ENCODE measurements at places on chromosomes 2 and 18.

DNA sequence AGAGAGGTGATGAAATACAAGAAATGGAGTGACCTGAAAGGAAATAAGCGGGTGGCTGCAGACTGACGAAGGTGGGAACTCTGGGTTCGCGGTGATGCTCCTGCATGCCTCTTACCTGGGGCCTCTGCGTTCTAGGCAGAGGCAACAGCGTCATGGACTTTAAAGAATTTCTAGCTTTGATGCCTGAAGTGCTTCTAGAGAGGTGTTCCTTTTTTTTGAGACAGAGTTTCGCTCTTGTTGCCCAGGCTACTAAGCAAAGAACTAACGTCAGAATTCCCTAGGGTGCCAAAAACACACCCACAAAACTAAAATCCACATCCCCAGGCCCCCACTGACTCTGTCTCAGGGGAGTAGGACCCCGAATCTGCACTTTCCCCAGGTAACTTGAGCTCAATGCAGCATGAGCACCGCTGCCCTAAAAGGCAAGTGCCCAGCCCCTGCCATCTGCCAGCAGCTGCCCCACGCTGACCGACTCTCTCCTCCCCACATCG is 110.5 kb upstream of the ID2 start:
- DNase-seq: no peak

- no peak for DNase-seq
Measured at GRCh38 chr2:204065566-204065965, 129.0 kb downstream of the ICOS start.

- DNase-seq: no peak
Measured at GRCh38 chr2:29236074-29236473, 120.9 kb downstream of the CLIP4 start.

GRCh38 chr2:203631068-203631757 is 75.2 kb upstream of the CD28 start:
- DNase-seq: no peak

DNA sequence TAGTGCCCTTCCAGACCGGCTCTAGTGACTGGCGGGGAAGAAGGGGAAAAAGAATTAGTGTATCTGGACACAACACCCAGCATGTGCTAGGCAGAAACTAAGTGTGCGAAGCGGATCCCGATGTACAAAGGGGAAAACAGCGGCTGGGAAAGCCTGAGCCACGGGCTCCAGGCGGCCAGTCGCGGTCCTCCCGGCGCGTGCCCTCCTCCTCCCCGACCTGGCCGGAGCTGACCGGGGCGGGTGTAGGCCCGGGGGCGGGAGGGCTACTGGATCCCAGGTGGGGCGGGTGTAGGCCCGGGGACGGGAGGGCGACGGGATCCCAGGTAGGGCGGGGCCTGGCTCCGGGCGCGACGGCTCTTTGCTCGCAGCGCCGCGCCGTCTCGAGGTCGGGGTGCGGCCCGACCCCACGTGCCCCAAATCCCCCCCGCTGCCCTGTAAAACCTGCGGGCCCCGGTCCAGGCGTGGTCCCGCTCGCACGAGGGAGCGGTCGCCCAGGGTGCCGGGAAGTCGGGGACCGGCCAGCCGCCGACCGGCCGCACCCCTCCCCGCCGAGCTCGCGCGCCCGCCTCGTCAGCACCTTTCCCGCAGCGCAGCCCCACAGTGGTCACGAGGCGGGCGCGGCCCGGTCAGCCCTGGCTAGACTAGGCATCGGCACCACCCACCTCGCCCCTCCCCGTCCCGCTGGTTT is 48.8 kb downstream of the C2orf42 start:
- DNase-seq: no peak

- no peak for DNase-seq
Measured at GRCh38 chr2:232421189-232421785, 14.6 kb downstream of the ALPG start.

DNA sequence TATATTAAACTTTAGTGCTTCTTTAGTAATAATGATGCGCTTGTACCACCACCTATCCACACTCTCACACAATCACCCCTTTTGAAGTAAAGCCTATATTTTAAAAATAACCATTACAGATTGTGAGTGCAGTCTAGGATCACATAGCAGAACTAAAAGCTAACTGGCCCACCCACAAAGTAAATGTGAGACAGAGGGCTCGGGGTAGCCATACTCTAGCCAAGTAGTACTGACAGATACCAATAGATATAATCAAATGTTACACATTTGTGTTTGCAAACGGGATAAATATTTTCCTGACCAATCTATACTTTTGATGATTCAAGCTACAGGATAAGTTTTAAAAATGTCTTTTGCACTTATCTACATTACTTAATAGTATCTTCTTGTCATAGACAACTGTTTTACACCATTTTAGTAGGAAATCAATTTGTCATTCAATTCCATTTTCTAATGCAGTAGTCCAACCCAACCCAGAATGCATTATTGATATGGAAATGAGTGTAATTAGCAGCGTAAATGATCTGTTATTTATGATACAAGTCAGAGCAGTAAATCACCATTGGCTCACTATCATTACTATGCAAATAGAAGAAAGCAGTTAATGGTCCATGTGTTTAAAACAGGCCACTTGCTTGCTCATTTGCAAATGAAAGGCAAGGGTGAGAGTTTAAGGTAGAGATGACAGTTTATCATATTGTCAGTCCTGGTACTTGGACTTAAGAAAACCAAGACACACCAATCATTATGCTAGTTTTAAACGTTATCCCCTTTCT is 111.8 kb downstream of the ERBB4 start:
- no peak for DNase-seq

GRCh38 chr2:200534572-200534971 is 8.6 kb downstream of the SGO2 start:
- DNase-seq: no peak

DNA sequence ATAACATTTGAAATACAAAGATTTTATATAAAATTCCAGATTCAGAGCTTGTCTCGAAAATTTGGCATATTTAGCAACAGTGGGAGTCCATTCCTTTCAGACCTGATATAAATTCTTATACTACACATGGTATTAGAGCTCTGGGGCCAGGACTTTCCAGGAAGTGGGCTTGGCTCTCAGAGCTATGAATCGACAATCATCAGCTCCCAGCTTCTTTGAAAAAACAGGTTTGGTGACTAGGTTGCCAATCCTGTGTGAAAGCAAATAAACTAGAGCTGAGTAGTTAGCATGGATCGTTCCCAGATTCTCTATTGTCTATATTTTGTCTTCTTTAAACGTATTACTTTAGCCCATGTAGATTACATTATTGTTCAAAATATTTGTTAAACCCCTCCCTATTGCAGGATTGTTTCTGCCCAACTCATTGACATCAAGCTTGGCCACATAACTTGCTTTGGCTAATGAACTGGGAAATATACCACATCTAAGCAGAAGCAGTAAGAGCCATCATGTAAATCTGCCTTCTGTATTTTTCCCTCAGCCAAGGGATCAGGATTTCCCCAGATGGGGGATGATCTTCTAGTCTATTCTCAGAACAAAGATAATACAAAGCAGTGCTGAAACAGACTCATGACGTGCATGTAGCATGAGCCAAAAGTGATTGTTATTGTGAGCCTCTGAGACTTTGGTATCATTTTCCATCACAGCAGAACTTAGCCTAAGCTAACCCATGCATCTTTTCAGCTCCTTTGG is 105.4 kb downstream of the KCNH7 start:
- no peak for DNase-seq

DNA sequence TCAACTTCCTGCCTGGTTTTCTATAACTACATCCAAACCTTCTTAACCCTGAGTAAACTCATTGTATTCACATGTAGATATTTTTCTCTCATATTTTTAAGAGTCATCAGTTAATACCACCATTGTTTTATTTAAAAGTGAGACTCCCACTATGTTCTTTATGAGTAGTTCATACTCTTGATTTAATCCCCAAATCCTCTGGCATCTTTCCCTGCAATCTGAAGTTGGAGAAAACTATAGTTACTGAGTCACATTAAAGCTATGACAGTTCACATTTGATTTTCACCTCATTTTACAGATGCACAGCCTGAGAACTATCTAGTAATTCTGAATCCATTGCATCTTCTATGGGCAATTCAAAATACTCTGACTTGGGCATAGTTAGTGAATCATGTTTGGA is 1358.7 kb upstream of the NRXN1 start:
- no peak for DNase-seq

DNA sequence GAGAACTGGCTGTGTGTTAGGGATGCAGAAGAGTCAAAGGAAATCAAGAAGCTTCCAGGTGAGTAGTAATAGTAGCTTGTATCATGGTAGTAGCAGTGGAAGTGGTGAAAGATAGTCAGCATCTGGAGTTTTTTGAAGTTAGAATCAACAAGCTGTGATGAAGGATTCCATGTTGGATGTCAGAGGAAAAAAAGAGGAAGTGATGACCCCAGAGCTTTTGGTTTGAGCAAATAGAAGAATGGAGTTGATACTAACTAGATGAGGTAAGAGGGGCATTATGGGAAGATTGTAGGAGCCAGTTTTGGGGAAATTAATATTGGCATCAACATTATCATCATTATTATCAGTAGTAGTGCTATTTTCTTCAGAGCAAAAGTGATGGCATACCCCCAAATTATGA is 542.2 kb downstream of the XIRP2 start:
- no peak for DNase-seq

DNA sequence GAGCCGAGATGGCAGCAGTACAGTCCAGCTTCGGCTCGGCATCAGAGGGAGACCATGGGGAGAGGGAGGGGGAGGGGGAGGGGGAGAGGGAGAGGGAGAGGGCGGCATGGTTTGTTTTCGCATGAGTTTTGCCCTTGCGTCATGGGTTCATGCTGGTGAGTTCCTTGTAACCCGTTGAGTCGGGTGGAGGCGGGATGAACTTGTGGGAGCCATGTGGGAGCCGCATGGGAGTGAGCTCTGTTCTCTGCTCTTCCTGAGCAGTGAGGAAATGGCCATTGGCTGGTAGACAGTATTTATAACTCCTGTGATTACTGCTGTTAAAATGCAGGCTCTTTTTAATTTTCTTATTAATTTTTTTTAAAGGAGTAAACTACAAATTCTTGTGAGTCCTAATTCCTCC is 108.0 kb downstream of the CEP192 start:
- DNase-seq: no peak

- no peak for DNase-seq
Measured at GRCh38 chr2:178075006-178075326, 2.4 kb upstream of the PDE11A start.

DNA sequence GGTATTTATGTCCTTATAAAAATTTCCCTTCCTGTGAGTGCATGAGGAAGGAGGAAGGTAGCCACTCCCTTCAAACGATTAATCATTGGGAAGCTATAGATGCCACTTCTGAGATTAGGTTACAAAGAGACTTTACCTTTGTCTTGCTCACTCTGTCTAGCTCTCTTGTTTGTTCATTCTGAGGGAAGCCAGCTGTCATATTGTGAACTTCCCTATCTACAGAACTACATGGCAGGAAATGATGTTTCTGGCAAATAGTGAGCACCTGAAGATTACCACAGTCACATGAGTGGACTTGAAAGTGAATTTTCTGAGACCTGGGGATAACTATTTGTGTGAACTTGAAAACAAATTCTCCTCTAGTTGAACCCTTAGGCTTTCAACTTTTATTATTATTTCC is 776.8 kb downstream of the CCDC85A start:
- no peak for DNase-seq

DNA sequence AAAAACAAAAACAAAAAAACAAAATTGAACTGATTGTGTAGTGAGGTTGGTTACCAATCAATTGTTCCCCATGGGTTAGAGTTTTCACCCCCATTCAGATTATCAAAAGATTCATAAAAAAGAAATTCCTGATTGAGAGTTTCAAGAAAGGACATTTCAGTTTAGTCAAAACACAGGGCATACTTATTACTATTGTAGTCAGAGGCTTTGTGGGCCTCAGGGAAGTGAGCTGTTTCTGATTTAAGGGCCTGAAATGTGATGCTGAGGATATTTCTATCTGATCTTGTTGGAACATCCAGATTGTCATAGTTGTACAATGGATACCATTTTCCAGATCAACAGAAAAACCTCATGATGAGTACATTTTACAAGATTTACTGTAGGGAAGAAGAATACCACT is 368.1 kb upstream of the NETO1 start:
- no peak for DNase-seq

DNA sequence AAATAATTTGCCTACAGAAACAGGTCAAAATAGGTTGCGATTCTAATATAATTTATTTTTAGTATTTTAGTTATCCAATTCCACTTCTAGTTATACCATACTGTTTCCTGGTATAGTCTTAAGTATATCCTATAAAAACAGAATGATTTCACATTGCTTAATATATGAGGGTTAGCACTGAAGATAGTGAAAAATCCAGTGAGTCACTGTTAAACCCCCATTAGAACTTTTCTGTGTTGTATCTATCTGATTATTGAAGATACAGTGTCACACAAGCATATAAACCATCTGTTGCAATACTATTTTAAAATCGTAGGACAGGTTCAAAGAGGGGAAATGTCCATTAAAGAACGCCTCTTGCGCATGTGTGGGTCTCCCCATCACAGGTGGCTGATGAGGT is 110.0 kb downstream of the FEZ2 start:
- DNase-seq: no peak

- no peak for DNase-seq
Measured at GRCh38 chr18:44946529-44947113, 265.9 kb downstream of the SETBP1 start.

- no peak for DNase-seq
Measured at GRCh38 chr2:230798769-230799399, 65.9 kb upstream of the ITM2C start.

GRCh38 chr2:214706986-214707385 is 102.5 kb downstream of the BARD1 start:
- no peak for DNase-seq

GRCh38 chr2:205166745-205167144 is 515.6 kb upstream of the NRP2 start:
- DNase-seq: no peak

GRCh38 chr2:46353509-46353908 is 56.3 kb downstream of the EPAS1 start:
- DNase-seq: no peak

DNA sequence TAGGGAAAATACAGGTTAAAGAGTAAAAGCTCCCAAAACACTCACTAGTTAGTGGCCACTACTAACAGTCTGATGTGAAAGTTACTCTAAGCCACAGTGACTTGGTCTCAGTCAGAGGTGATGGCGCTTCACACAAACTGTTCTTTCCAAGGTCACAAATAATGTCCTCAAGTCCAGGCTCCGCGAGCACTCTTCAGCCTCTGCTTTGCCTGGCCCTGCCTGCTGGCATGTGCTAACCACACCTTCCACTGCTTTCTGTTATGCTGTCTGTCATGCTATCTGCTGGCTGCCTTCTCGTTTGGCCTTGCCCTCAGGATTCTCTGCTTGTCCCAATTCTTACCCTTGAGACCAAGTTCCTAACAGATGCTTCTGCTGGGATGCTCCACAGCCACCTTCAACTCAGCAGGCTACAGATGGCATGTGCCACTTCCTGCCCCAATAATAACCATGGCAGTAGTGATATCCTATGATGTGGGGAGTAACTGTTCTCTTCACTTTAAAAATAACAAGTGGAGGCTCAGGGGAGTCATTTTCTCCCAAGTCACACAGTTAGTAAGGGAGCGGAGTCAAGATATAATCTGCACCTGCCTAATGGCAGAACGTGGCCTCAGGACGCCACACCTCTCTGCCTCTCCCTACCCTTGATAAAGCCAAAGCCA is 75.7 kb downstream of the ZAP70 start:
- DNase-seq: no peak

Data from activated B cell treated with CpG ODN at 0.5 μM for 24 hours (primary cell).